ENCODE measurements at places on chromosomes 1 and 21.

- no peak for DNase-seq
These were observed 24.8 kb upstream of the C1orf159 start for GRCh38 chr1:1140673-1141072.

- no peak for DNase-seq
These were observed 329.7 kb upstream of the USP24 start for GRCh38 chr1:55544826-55545225.

DNA sequence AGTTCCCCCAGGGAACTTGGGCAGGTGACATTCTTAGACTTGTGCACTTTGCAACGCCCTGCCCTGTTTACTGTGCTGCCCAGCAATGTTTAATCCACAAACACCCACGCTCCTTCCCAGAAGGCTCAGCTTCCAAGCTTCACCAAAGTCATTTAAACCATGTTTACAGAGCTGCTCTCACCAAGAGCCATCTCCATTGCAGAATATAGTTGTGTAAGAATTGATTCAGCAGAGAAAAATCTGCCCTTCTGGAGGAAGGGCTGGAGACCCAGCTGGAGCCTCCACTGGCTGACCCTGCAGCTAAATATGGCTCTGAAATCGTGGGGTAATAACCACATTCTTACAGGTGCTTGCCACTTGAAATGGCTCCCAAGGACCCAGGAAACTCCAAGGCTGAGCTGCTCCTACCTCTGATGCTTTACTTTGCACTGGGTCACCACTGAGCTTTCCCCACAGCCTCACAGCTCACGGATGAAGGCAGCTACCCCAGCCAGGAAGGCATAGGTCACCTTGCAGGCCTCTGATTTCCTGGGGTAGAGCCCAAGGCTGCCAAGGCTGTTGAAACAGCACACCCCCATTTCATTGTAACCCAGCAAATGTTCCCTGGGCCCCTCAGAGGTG lies 8.7 kb downstream of the CAPN2 start:
- no peak for DNase-seq

- no peak for DNase-seq
These were observed 106.5 kb downstream of the RGS7 start for GRCh38 chr1:241250465-241250864.

GRCh38 chr1:246969621-246970020 lies 37.9 kb upstream of the AHCTF1 start:
- DNase-seq, result no peak

GRCh38 chr1:210692796-210693195 lies 364.1 kb downstream of the HHAT start:
- no peak for DNase-seq

DNA sequence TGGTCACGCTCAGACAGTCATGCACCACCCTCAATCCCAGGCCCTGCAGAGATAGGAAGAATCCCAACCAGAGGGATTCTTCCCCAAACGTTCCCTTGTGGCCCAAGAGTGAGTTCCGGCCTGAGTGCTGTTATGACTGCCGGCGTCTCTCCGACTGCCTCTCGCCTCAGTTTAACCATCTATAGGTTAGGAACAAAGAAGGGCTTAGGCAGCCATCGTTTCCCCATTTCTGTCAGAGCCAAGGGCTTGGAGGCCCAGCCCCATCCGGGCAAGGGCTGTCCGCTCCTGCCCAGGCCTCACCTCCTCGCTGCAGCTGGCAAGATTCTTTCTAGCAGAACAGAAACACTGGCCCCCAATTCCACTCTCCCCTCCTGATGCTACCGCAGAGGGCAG lies 58.7 kb downstream of the STUM start:
- DNase-seq, result no peak

DNA sequence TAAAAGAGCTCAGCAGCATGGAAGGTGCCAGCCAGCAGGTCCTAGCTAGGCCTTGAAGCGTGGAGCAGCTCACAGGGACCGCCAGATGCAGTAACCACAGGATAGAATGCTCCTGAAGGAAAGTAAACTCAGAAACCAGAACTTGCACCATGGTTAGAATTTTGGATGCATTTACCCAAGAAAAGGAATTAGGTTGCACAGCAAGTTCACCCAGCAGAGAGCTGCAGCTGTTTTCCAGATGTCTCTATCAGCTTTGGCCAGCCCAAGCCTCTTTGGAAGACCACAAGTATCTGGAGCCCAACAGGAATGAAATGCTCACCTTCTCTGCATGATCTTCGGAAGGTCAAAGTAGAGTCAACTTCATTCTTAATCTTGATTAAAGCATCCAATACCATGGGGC lies 21.0 kb upstream of the ATP13A2 start:
- DNase-seq, result no peak

GRCh38 chr1:151803164-151803563 lies 2.1 kb downstream of the LINGO4 start:
- DNase-seq, result no peak

Data from HAP-1 (cell line).